T-cell (primary cell): ENCODE measurements at places on chromosomes 5 and 9.

- DNase-seq, result no peak
These were observed 116.2 kb upstream of the PIK3R1 start for GRCh38 chr5:68099327-68099726.

GRCh38 chr9:96398582-96399324 is 15.2 kb upstream of the SLC35D2 start:
- DNase-seq, result no peak

DNA sequence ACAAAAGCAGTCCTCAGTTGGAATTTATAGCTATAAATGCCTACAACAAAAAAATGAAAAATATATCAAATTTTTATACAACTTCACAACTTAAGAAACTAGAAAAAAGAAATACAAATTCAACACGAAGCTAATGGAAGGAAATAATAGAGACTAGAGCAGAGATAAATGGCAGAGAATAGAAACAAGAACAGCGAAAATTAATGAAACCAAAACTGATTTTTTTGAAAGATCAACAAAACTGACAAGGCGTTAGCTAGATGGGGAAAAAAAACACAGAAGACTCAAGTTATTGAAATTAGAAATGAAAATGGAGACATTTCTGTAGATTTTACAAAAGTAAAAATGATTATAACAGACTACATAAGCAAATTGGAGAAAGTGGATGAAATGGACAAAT is 20.6 kb downstream of the TPD52L3 start:
- no peak for DNase-seq

DNA sequence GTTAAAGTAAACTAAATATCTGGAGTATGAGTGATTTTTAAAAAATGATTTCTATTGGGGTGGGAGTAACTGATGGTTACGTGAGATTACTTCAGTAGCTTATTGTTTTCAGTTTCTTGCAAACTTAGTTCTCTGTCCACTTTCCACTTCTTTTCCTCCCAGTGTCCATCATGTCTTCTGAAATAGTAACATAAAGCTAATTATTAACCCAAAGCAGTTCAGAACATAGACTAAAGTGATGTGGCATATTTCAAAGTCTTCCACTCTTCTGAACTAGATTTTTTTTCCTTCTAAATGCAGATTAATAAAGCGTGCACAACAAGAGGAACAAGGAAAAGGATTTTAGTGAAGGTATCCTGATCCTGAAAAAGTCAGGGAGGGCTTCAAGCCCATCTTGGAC is 114.1 kb downstream of the MAN2A1 start:
- no peak for DNase-seq

GRCh38 chr5:158423623-158424200 is 564.8 kb upstream of the CLINT1 start:
- no peak for DNase-seq
